ENCODE measurements at places on chromosomes 13 and 19. TPM values are rescaled to one million over a fixed set of nuclear protein-coding genes. Genes with fewer than 3 reads are reported as not detected.

GRCh38 chr19:5330307-5330720 is 10.3 kb downstream of the PTPRS start:
- no peak for DNase-seq

DNA sequence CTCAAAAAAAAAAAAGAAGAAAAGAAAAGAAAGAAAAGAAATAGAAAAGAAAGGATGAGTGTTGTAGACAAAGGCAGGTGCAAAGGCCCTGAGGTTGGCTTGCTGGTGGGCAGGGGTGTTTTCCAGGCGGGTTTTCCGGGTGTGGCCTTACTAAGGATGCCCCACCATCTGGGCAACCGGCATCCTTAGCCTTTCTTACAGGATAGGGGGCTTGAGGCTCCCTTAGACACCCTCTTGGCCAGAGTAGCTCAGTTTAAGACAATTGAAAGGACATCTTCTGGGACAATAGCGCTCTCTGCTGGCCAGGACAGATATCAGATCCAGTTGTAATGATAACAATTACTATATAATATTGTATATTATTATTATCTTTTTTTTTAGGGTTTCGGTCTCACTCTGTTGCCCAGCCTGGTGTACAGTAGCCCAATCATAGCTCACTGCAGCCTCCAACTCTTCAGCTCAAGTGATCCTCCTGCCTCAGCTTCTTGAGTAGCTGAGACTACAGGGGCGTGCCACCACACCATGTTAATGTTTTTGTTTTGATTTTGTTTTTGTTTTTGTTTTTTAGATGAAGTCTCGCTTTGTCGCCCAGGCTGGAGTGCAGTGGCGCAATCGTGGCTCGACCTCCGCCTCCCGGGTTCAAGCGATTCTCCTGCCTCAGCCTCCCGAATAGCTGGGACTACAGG is 1.4 kb upstream of the QTRT1 start:
- no peak for DNase-seq

DNA sequence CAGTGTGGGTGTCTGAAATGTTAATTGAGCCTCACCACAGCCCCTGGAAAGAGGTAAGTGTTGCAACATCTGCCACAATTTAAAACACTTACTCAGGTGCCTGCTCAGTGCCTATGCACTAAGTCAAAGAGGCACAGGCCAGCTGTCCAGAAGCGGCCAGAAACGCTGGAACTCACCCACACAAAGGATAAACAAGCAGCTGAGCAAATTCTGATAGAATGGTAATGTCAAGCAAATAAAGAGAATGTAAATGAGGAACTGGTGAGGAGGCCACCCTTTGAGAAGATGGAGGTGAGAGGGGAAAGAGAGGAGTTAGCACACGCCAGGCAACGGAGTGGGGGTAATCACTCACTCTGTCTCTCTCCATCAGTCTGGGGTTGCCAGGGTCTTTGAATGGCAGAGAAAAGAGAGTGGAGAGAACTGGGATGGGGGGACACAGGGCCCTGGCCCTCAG is 67.7 kb upstream of the SERP2 start:
- no peak for DNase-seq

DNA sequence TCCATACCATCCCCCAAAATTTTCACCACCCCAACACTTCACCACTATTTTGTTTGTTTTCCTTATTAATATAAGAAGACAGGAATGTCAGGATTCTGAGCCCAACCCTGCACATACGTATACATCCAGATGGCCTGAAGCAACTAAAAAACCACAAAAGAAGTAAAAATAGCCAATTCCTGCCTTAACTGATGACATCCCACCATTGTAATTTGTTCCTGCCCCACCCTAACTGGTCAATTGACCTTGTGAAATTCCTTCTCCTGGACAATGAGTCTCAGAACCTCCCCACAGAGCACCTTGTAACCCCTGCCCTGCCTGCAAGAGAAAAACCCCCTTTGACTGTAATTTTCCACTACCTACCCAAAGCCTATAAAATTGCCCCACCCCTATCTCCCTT is 132.5 kb downstream of the ZNF675 start:
- DNase-seq = no peak

GRCh38 chr13:56736966-56737365 is 403.8 kb upstream of the PRR20A start:
- no peak for DNase-seq

- no peak for DNase-seq
Observed at GRCh38 chr19:10551698-10552301, 8.1 kb downstream of the ATG4D start.

GRCh38 chr19:41356984-41357739 is 3.4 kb upstream of the TGFB1 start:
- DNase-seq = no peak

DNA sequence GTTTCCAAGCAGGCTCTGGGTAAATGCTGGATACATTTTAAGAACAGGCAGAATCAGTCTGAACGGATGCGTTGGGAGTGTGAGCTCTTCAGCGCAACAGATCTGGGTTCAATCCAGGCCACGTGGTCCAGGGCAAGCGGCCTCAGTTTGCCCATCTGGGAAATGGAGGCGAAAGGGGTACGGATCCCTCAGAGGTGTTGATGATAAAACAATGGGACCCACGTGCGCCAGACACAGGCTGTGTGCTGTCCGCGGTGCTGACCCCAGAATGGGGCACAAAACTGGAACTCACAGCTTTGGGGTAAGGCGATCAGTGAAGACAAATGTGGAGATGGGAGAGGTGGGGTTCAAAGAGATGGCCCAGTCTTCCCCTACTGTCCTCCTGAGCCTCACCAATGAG is 13.1 kb upstream of the PDE4C start:
- no peak for DNase-seq

- no peak for DNase-seq
Observed at GRCh38 chr13:82749551-82749950, 1132.7 kb downstream of the SLITRK1 start.

DNA sequence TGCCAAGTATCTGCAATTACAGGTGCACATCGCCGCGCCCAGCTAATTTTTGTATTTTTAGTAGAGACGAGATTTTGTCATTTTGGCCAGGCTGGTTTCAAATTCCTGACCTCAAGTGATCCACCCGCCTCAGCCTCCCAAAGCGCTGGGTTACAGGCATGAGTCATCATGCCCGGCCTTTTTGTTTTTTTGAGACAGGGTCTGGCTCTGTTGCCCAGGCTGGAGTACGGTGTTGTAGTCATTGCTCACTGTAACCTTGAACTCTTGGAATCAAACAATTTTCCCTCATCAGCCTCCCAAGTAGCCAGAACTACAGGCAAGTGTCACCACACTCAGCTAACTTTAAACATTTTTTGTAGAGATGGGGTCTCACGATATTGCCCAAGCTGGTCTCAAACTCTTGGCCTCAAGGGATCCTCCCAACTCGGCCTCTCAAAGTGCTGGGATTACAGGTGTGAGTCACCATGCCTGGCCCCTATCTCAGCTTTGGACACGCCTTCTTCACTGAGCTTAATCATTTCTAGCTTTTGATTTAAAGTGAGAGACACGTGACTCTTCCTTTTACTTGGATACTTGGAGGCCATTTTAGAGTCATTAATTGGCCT is 4.0 kb upstream of the IRGC start:
- no peak for DNase-seq

PTH2 gene
- total RNA-seq = not detected

AMER2 gene
- total RNA-seq = not detected

TINCR gene
- total RNA-seq = 0.16 TPM

P2RY11 gene
- total RNA-seq = 10.0 TPM

LONP1 gene
- total RNA-seq = 70.8 TPM

PSG2 gene
- total RNA-seq = not detected

NUMBL gene
- total RNA-seq = 20.7 TPM

CGB8 gene
- total RNA-seq = not detected

Measured in cardiac septum (tissue), 1 donor.